Activated CD8-positive, alpha-beta T cell treated with anti-CD3 and anti-CD28 coated beads for 36 hours (primary cell): ENCODE measurements at places on chromosomes 13 and 19.

GRCh38 chr13:47853236-47853635 lies 147.8 kb downstream of the SUCLA2 start:
- peaks cover 2% of the 10 kb centered on the region for H3K27me3 ChIP-seq
- H3K4me1 ChIP-seq = no peaks in the 10 kb centered on the region
- DNase-seq = no peak
- H3K36me3 ChIP-seq = no peaks in the 10 kb centered on the region

DNA sequence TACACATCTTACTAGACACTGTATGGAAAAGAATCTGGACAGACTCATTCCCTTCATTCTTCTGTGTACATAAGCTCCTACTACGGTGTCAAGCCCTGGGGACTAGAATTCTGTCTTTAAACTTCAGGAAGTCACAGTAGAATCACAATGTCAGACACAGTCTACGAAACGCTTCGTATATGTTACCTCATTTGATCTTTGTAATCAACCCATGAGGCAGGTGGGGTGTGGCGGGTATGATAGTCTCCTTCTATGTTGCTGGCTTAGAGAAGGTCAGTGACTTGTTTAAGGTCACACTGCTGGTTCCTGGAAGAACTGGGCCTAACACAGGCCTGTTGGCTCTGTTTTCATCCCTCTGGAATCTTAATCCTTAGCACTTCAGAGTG lies 32.2 kb upstream of the TPT1 start:
- H3K36me3 ChIP-seq = peaks cover 4% of the 10 kb centered on the region
- H3K27ac ChIP-seq = no peak overlapping the region
- peaks cover 17% of the 10 kb centered on the region for H3K4me1 ChIP-seq
- no peaks in the 10 kb centered on the region for H3K27me3 ChIP-seq

- H3K4me3 ChIP-seq = no peak overlapping the region
- H3K36me3 ChIP-seq = no peaks in the 10 kb centered on the region
- DNase-seq = no peak
Observed at GRCh38 chr19:30551271-30551670, 179.1 kb downstream of the ZNF536 start.

GRCh38 chr19:49109569-49110233 lies 4.5 kb upstream of the LIN7B start:
- peaks cover 33% of the 10 kb centered on the region for H3K36me3 ChIP-seq
- H3K27ac ChIP-seq = no peak overlapping the region
- no peak overlapping the region for H3K4me3 ChIP-seq
- no peak for DNase-seq
- no peaks in the 10 kb centered on the region for H3K27me3 ChIP-seq
- H3K4me1 ChIP-seq = peaks cover 14% of the 10 kb centered on the region

DNA sequence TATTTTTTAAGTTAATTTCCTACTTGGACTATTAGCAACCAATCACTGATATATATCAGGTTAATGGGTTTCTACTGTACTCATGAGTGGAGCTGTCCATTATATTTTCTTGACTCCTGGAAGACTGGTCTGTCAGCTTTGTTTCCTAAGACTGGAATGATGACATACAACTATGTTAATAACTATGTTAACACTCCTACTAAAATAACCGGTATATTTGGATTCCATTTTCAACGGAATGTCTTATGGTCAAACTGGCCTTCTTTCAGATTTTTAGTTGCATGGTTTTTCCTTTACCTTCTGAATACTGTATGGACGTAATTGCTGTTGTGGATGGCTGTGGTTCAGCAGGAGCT lies 45.8 kb upstream of the GPI start:
- DNase-seq = no peak
- no peak overlapping the region for H3K27ac ChIP-seq
- H3K27me3 ChIP-seq = no peaks in the 10 kb centered on the region
- H3K36me3 ChIP-seq = peaks cover 3% of the 10 kb centered on the region
- H3K4me1 ChIP-seq = peaks cover 21% of the 10 kb centered on the region
- no peak overlapping the region for H3K4me3 ChIP-seq

GRCh38 chr13:66775196-66775595 lies 454.9 kb downstream of the PCDH9 start:
- no peak overlapping the region for H3K4me3 ChIP-seq
- H3K27ac ChIP-seq = no peak overlapping the region
- no peaks in the 10 kb centered on the region for H3K4me1 ChIP-seq
- no peak for DNase-seq
- H3K27me3 ChIP-seq = no peaks in the 10 kb centered on the region
- no peaks in the 10 kb centered on the region for H3K36me3 ChIP-seq

DNA sequence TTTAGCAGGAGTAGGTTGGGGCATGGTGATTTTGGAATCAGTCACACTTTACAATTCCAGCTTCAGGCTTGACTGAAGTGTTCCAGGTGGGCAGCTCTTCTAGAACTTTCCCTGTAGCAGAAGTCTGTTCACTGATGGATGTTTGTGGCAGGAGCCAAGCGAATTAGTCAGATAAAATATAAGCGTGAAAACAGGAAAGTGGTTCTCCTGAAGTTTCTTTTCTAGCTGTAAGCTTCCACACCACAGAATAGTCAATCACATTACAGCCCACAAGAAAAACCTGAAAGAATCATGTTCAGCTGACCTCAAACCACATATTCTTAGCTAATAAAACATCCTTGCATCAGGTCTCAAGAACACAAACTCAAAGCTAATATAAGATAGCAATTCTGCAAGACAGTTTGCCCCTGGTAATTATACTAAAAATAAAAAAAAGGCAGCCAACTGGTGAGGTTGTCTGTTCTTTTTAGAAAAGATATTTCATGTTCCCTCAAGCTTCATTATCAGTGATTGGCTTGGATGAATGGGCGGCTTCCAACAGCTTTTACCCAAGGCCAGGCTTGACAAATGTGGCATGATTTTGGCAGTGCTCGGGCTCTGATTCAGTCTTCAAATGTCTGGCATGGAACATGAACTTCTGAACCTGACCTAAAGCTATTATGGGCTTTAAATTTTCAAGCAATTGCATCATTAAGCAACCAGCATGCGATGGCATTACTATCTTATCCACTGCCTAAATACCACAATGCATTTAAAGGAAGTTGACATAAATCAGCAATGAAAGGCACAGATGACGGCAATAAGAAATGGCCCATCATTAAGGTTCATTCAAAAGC lies 136.8 kb downstream of the DCLK1 start:
- no peaks in the 10 kb centered on the region for H3K36me3 ChIP-seq
- no peaks in the 10 kb centered on the region for H3K4me1 ChIP-seq
- H3K27ac ChIP-seq = no peak overlapping the region
- DNase-seq = no peak
- no peaks in the 10 kb centered on the region for H3K27me3 ChIP-seq

DNA sequence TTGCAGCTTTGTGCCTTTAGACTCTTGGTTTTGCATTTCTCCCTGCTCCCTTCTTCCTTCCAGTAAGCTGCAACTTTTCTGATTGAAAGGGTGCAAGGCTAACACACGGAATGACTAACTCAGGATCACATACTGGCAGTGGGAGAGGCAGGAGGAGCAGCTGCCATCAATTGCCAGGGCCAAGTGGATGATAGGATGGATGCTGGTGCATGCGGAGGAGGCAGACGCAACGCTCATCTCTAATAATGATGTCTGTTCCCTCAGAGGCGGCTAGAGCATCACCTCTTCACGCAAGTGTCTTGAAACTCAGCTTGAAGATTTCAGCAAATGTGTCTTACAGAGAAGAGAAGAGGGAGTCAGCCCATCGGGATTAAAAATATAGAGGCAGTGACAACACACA lies 49.5 kb upstream of the TPM4 start:
- no peaks in the 10 kb centered on the region for H3K36me3 ChIP-seq
- H3K27ac ChIP-seq = no peak overlapping the region
- H3K4me3 ChIP-seq = no peak overlapping the region
- DNase-seq = no peak

- DNase-seq = no peak
- H3K4me1 ChIP-seq = no peaks in the 10 kb centered on the region
- no peak overlapping the region for H3K27ac ChIP-seq
- no peaks in the 10 kb centered on the region for H3K36me3 ChIP-seq
- no peak overlapping the region for H3K4me3 ChIP-seq
- no peaks in the 10 kb centered on the region for H3K27me3 ChIP-seq
Observed at GRCh38 chr13:31503626-31504025, 235.7 kb upstream of the RXFP2 start.

GRCh38 chr19:15154002-15154612 lies 46.7 kb downstream of the NOTCH3 start:
- no peak overlapping the region for H3K4me3 ChIP-seq
- peaks cover 5% of the 10 kb centered on the region for H3K4me1 ChIP-seq
- peaks cover 11% of the 10 kb centered on the region for H3K27me3 ChIP-seq
- peak; percentile 68 for DNase-seq

- no peak overlapping the region for H3K27ac ChIP-seq
- no peak overlapping the region for H3K4me3 ChIP-seq
- H3K36me3 ChIP-seq = no peaks in the 10 kb centered on the region
- DNase-seq = no peak
Observed at GRCh38 chr13:65460136-65460535, 1770.0 kb downstream of the PCDH9 start.

- no peak for DNase-seq
- no peaks in the 10 kb centered on the region for H3K36me3 ChIP-seq
- no peak overlapping the region for H3K4me3 ChIP-seq
- H3K27ac ChIP-seq = no peak overlapping the region
Observed at GRCh38 chr13:91468301-91468700, 69.9 kb downstream of the GPC5 start.

- DNase-seq = no peak
- no peak overlapping the region for H3K4me3 ChIP-seq
- no peak overlapping the region for H3K27ac ChIP-seq
Observed at GRCh38 chr13:43195112-43195511, 171.7 kb downstream of the DNAJC15 start.

- H3K36me3 ChIP-seq = no peaks in the 10 kb centered on the region
- no peak overlapping the region for H3K4me3 ChIP-seq
- H3K4me1 ChIP-seq = no peaks in the 10 kb centered on the region
- peaks cover 2% of the 10 kb centered on the region for H3K27me3 ChIP-seq
Observed at GRCh38 chr19:13068085-13068846, 34.4 kb downstream of the LYL1 start.

DNA sequence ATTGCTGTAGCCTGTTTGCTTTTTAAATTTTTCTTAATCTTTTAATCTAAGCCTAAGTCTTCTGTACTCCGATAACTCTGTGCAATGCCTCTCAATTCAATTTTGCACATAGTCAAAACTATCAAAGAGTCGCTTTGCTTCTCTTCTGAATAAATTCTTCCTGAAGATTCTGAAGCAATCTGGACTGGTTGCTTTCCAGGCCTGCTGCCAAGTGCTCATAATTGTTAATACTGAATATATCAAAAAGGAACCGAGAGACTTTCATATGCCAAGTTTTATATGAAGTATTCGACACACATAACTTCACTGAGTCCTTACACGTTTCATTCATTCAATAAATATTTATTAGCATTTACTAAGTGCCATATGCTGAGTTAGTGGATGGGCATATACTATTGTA lies 91.3 kb downstream of the EDNRB start:
- no peak overlapping the region for H3K27ac ChIP-seq
- H3K4me1 ChIP-seq = no peaks in the 10 kb centered on the region
- no peaks in the 10 kb centered on the region for H3K36me3 ChIP-seq
- no peak for DNase-seq
- H3K27me3 ChIP-seq = no peaks in the 10 kb centered on the region
- no peak overlapping the region for H3K4me3 ChIP-seq

GRCh38 chr13:112623051-112623711 lies 35.2 kb upstream of the TUBGCP3 start:
- no peak overlapping the region for H3K4me3 ChIP-seq
- H3K4me1 ChIP-seq = no peaks in the 10 kb centered on the region
- H3K27me3 ChIP-seq = peaks cover 3% of the 10 kb centered on the region
- H3K27ac ChIP-seq = no peak overlapping the region

- H3K4me1 ChIP-seq = no peaks in the 10 kb centered on the region
- no peak overlapping the region for H3K27ac ChIP-seq
- no peaks in the 10 kb centered on the region for H3K36me3 ChIP-seq
Observed at GRCh38 chr19:31128291-31128690, 220.9 kb downstream of the TSHZ3 start.

- DNase-seq = peak; percentile 91
- H3K36me3 ChIP-seq = peaks cover 22% of the 10 kb centered on the region
- H3K4me1 ChIP-seq = peaks cover 37% of the 10 kb centered on the region
- H3K27ac ChIP-seq = peak overlapping the region; percentile 99
- peak overlapping the region; percentile 99 for H3K4me3 ChIP-seq
Observed at GRCh38 chr13:46184277-46184699, 2.3 kb upstream of the LCP1 start.

- DNase-seq = no peak
- H3K27ac ChIP-seq = no peak overlapping the region
- H3K4me3 ChIP-seq = no peak overlapping the region
- no peaks in the 10 kb centered on the region for H3K36me3 ChIP-seq
Observed at GRCh38 chr13:109272595-109273325, 513.6 kb downstream of the IRS2 start.

- H3K27me3 ChIP-seq = peaks cover 18% of the 10 kb centered on the region
- no peak overlapping the region for H3K4me3 ChIP-seq
- no peak for DNase-seq
- no peak overlapping the region for H3K27ac ChIP-seq
- H3K36me3 ChIP-seq = no peaks in the 10 kb centered on the region
Observed at GRCh38 chr19:5360003-5360780, 19.6 kb upstream of the PTPRS start.

DNA sequence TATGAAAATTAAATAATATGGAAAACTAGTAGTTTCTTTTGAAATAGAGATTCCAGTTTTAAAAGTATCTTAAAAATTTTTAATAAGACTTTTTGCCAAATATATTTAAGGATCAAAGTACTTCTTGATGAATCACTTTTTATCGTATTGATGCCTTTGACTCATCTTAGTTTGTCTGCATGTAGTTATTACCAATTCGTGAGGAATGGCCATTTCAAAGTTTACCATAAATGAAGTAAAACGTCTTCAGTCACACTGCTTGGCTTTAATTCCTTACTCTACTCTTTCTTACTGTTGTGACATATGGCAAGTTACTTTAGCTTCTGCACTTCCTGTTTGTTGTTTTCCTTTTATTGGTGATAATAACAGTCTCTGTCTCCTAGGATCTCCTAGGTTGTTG lies 38.3 kb downstream of the NDFIP2 start:
- no peak overlapping the region for H3K27ac ChIP-seq
- H3K4me3 ChIP-seq = no peak overlapping the region

DNA sequence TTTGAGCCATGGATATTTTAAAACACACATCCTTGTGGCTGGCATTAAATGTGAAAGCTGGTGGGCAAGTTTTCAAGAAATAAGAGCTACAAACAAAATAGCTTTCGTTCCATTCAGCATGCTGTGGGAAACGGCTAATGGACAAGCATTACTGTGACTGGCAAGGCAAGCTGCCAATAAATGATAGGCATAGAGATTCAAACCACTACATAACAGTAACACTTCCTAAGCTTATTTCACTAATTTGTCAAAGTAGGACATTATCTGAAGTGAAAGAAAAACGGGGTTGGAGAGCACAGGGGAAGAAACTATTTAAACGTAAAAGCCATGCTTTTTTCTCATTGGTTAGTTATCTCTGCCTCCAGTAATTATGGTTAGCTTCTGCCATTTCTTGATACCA lies 26.0 kb downstream of the OBI1 start:
- no peak for DNase-seq
- no peaks in the 10 kb centered on the region for H3K27me3 ChIP-seq
- H3K4me3 ChIP-seq = no peak overlapping the region
- peaks cover 2% of the 10 kb centered on the region for H3K4me1 ChIP-seq
- peaks cover 77% of the 10 kb centered on the region for H3K36me3 ChIP-seq
- H3K27ac ChIP-seq = no peak overlapping the region

- no peaks in the 10 kb centered on the region for H3K27me3 ChIP-seq
- peak overlapping the region; percentile 98 for H3K27ac ChIP-seq
- H3K4me1 ChIP-seq = peaks cover 44% of the 10 kb centered on the region
Observed at GRCh38 chr19:39970425-39970674, 615 bp upstream of the PSMC4 start.
